ENCODE measurements at places on chromosomes 6 and 20.

DNA sequence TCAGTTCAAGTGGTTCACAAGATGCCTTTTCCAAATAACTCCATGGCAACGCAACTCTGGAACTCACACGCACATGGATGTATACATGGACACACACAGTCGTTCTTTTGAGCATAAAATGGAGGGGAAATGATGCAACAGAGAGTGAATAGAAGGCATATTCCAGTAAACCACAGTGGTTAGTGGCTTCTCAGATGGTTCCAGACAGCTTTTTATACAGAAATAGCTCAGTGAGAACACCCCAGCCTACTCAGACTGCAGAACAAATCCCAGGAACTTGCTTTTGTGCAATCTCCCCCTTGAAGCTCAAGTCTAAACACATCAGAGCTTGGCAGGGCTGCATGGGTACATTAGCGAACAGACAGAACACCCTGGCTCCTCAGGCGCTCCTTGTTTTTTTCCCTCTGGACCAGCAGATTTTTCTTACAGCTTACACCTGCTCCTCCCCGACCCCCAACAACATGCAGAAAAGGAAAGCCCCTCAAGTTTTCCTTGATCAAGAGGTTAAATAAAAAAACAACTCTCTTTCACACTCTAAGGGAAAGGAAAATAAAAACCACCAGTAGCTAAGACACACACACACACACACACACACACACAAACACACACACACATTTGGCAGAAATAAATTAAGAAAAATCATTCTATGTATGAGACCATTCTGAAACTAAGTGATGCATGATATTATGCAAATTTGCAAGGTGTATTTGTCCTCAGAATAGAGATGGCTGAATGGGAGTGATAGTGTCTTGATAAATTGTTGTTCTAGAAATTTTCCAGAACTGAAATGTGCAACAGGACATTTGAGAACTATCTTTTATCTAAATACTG is 51.2 kb upstream of the RANBP9 start:
- no peak overlapping the region for H3K27ac ChIP-seq
- no peak overlapping the region for H3K4me3 ChIP-seq
- DNase-seq: no peak
- H3K36me3 ChIP-seq: no peaks in the 10 kb centered on the region
- H3K4me1 ChIP-seq: peaks cover 9% of the 10 kb centered on the region
- no peaks in the 10 kb centered on the region for H3K27me3 ChIP-seq

DNA sequence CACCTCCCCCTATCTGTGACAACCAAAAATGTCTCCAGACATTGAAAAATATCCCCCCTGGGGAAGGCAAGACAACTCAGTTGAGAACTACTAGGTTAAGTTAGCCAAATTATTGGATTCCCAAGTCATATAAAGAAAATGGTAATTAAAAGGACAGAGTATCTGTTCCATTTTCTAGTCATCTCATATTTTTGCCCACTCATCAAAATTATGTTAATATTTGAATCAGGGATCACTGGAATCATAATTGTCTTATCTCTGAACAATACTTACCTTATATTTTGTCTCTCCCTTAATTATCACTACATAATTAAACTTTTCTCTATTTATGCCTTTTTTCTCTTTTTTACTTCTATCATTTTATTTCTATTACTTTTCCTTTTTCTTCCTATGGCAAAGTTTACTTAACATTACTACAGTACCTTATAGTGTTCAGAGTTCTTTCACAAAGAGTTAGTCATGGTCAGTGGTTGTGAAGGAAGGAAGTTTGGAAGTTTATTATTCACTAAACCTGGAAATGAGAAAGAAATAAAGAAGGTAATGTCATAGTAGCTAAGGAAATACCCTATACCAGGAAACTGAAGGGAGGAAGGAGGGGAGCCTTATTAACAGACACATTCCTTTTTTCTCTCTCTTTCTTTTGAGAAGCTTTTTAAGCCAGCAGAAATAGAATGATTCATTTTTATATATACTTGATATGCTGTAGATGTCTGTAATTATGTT is 332.9 kb downstream of the COL12A1 start:
- no peaks in the 10 kb centered on the region for H3K4me1 ChIP-seq
- H3K4me3 ChIP-seq: no peak overlapping the region
- no peak for DNase-seq
- H3K36me3 ChIP-seq: no peaks in the 10 kb centered on the region
- H3K27ac ChIP-seq: no peak overlapping the region

- 0 out of 2 replicates have a peak, but pooled peaks cover 5% of the 10 kb centered on the region for H3K27me3 ChIP-seq
- H3K36me3 ChIP-seq: no peaks in the 10 kb centered on the region
- H3K4me3 ChIP-seq: no peak overlapping the region
- no peak overlapping the region for H3K27ac ChIP-seq
- H3K4me1 ChIP-seq: peaks cover 4% of the 10 kb centered on the region
These were observed 33.7 kb downstream of the PTGIS start for GRCh38 chr20:49534255-49534712.

- peaks cover 29% of the 10 kb centered on the region for H3K4me1 ChIP-seq
- no peaks in the 10 kb centered on the region for H3K36me3 ChIP-seq
- no peak within 1 kb of the TSS for H3K4me3 ChIP-seq
- no peak for DNase-seq
- no peak within 1 kb of the TSS for H3K27ac ChIP-seq
These were observed at the start of gene TREM2 for GRCh38 chr6:41162687-41163418. Gene TREM2 (minus strand): TSS chr6:41163116. CDS start chr6:41163082, 34 bp downstream.

- H3K36me3 ChIP-seq: no peaks in the 10 kb centered on the region
- no peaks in the 10 kb centered on the region for H3K27me3 ChIP-seq
- peak overlapping the region; percentile 96 for H3K4me3 ChIP-seq
These were observed 970 bp downstream of the BLTP3A start for GRCh38 chr6:34792605-34793500.

GRCh38 chr6:6907286-6907685 is 200.5 kb upstream of the RREB1 start:
- DNase-seq: no peak
- H3K4me1 ChIP-seq: 0 out of 2 replicates have a peak, but pooled peaks cover 2% of the 10 kb centered on the region
- H3K36me3 ChIP-seq: no peaks in the 10 kb centered on the region
- H3K27me3 ChIP-seq: no peaks in the 10 kb centered on the region
- H3K4me3 ChIP-seq: no peak overlapping the region

- no peaks in the 10 kb centered on the region for H3K36me3 ChIP-seq
- H3K4me3 ChIP-seq: no peak overlapping the region
- no peak for DNase-seq
- no peak overlapping the region for H3K27ac ChIP-seq
These were observed 25.1 kb upstream of the CDH22 start for GRCh38 chr20:46333161-46333991.

GRCh38 chr6:106141441-106142237 is 55.5 kb downstream of the PRDM1 start:
- H3K36me3 ChIP-seq: no peaks in the 10 kb centered on the region
- H3K4me1 ChIP-seq: no peaks in the 10 kb centered on the region
- no peak for DNase-seq
- H3K4me3 ChIP-seq: no peak overlapping the region
- H3K27ac ChIP-seq: no peak overlapping the region
